Bone marrow (tissue), 2 donors: ENCODE measurements at places on chromosomes 5 and 9.

- DNase-seq: no peak
Measured at GRCh38 chr5:6731465-6732237, 18.4 kb downstream of the TENT4A start.

- no peak for DNase-seq
Measured at GRCh38 chr5:163460562-163461171, at the start of gene HMMR. TSS of gene HMMR (plus strand) at chr5:163460632. CDS start at chr5:163460693, 61 bp downstream.

- no peak for DNase-seq
Measured at GRCh38 chr5:139664727-139665351, 16.7 kb downstream of the CXXC5 start.

DNA sequence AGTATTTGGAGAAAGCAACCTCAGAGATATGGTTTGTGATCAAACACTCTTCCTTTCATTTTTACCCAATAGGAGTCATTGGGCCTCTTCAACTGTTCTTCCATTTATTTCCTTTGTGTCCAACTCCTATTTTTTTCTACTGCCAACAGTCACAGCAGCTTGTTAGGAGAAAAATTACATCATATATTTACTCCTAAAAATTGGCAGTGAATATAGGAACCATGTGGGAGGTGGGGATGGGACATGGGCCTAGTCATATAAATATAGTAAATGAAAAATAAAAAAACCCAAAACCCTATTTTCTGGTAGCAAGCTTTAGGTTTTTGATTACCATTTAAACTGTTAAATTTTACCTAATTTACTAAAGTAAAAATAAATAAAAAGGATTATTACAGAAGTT lies 134.9 kb upstream of the MPDZ start:
- DNase-seq: no peak

- DNase-seq: no peak
Measured at GRCh38 chr5:82353522-82353921, 75.4 kb upstream of the RPS23 start.

DNA sequence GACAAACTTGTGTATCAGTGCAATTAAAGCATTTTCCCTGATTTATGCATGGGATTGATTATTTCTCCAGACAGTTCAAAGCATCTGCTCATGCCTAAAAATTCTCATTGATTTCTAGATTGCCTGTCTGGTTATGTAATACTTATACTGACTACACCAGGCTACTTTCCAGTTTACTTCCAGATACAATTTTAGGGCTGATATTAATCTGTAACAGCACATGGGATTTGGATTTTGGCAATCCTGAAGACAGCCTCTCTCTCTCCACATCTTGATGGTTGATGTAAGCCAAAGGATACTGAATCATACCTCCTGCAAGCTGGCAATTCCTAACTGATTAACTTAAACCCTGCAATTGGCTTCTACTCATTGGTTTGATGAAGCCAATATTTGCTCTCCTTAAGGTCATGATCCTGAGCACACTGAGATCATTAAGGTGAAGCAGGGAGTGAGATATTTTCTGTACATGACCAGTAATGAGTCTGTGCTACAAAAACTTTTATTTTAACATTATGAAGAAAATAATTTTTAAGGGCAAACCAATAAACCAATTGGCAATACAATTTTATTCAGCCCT lies 25.7 kb upstream of the FBXL7 start:
- no peak for DNase-seq

GRCh38 chr9:33690143-33690933 lies 105.0 kb upstream of the PRSS3 start:
- no peak for DNase-seq

DNA sequence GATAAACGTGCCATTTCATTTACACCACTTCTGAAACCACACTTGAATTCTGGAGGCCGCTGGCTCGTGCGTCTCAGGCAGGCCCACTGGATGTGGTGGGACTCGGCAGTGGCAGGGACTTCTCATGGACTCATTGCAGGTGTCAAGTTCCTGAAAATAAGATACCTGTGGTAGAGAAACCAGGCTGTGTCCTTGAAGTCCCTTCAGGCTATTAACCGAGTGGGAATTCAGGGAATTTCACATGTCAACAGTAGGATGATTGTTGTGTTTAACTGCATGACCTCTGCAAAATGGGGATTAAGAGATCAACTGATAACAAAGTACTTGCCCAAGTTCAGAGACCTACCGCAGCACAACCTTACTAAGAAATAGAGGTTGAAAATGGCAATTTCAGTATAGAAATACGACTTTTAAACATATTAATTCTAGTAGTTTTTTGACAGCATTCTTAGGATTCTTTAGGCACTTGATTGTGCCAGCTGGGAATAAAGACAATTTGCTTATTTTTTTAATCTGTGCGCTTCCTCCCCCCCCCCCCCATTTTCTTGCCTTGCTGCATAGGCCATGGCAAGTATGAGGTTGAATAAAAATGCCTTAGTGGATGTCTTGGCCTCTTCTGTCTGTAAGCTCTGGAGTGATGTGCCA lies 26.8 kb downstream of the TRIP13 start:
- no peak for DNase-seq

DNA sequence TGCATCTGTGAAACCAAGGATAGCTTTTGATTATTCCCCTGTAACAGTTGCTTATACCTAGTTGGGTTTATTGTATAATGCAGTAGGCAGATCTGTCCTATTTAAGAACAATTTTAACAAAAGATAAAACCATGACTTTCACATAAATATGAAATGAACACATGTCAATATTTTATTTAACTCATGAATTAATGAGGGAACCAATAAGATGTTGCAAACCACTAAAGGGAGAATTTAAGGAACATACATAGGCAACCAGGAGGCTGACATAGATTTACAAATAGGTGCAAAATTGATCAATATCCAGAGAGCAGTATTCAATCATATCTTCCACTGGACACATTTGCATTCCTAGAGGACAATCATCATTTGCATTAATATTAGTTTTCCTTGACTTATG lies 280.0 kb upstream of the BRINP1 start:
- no peak for DNase-seq

GRCh38 chr9:114433086-114433485 lies 45.3 kb upstream of the AKNA start:
- DNase-seq: no peak

GRCh38 chr5:67773411-67774266 lies 441.9 kb upstream of the PIK3R1 start:
- DNase-seq: no peak

GRCh38 chr5:9268226-9268625 lies 277.6 kb downstream of the SEMA5A start:
- no peak for DNase-seq

DNA sequence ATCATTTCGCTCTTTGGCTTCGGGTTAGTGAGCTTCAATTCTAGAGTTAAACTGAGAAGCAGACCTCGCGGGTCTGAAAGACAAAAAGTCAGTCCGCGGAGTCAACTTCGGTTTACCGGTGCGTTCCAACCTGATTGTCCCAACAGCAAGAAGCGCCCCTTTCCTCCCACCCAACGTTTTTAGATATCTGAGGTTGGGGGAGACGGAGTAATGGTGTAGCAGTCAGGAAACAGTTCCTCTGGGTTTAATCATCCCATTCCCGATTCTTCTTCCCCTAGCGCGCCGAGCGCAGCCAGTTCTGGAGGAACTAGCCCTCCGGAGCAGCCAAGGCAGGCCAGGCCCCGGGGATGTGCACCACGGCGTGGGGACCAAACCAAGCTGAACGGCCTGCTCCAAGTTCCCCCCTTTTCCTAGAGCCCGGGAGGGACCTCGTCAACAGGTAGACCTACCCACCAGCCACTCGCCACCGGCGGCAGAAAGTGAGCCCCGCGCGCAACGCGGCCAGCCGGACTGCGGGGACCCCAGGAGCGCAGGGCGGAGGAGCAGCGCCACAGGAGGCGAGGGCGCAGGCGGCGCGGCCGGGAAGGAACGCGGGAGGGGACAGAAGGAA lies 622 bp upstream of the ISL1 start:
- no peak for DNase-seq
